T-helper 1 cell (primary cell): ENCODE measurements at places on chromosomes 2 and 18.

- DNase-seq: no peak
Measured at GRCh38 chr2:974054-974453, 23.4 kb downstream of the SNTG2 start.

DNA sequence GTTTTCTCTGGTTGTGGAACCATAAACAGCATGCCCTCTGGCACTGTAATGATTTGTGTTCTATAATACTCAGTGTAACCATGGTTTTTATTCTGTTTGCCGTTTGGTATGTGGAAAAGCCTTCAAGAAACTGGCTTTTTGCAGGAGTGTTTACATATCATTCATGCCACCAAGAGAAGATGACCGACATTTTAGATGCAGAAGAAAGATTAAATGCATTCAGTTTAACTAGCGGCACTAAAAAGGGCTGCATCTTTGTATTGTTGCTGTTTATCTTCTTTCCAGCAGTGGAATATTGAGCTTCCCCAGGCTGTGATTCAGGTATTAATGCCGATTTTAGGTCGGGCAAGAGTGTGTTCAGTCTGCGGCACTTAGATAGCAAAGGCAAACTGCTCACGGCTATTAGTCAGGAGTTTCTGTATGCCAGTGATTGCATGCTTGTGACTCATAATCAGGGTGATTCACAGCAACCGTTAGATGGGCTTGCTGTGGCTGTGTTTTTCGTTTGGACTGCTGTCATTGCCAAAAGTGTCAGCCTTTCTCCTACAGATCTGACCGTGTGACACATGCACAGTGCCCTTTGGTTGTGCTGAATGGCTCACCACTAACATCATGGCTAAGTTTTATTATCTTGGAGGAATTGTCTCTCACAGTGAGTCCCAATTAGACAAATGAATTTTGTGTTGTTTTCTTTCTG, 479.7 kb downstream of the PARD3B start:
- no peak for DNase-seq

GRCh38 chr2:102753563-102754159, 8.2 kb upstream of the TMEM182 start:
- no peak for DNase-seq

GRCh38 chr2:60602388-60602787, 48.9 kb upstream of the BCL11A start:
- no peak for DNase-seq

DNA sequence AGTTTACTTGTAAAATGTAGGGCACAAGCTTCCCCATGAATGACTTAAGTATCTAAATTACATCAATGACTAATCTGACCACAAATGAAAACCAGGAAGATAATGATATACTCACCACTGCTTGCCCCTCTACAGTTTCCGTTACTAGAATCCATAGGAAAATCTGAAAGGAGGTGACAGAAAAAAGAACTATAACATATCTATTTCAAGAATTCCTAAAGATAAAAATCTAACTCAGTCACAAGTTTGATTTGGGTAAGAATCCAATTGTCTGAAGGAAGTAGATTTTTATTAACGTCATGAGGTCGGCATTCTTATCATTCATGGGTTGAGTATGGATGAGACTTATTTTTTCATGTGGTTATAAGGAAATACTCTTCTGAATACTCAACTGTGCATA, 7.8 kb downstream of the FRZB start:
- DNase-seq: no peak

GRCh38 chr2:23069156-23069555, 315.8 kb upstream of the KLHL29 start:
- no peak for DNase-seq

GRCh38 chr2:143974262-143974661, 545.7 kb downstream of the ZEB2 start:
- DNase-seq: no peak
